ENCODE measurements at places on chromosomes 16 and 17.

- DNase-seq = no peak
Measured at GRCh38 chr17:50589095-50589705, 28.7 kb downstream of the CACNA1G start.

GRCh38 chr17:35876534-35876933 lies 3.6 kb downstream of the CCL5 start:
- no peak for DNase-seq

- DNase-seq = no peak
Measured at GRCh38 chr16:57810197-57811031, 8.1 kb upstream of the KIFC3 start.

DNA sequence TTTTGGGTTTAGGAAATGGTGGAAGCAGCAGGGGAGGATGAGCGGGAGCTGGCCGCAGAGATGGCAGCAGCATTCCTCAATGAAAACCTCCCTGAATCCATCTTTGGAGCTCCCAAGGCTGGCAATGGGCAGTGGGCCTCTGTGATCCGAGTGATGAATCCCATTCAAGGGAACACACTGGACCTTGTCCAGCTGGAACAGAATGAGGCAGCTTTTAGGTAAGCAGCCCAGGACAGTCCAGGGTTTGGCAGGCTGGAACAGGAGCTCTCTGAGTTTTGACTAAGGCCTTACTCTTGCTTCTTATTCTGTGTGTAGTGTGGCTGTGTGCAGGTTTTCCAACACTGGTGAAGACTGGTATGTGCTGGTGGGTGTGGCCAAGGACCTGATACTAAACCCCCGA lies 41.4 kb downstream of the SF3B3 start:
- DNase-seq = no peak

DNA sequence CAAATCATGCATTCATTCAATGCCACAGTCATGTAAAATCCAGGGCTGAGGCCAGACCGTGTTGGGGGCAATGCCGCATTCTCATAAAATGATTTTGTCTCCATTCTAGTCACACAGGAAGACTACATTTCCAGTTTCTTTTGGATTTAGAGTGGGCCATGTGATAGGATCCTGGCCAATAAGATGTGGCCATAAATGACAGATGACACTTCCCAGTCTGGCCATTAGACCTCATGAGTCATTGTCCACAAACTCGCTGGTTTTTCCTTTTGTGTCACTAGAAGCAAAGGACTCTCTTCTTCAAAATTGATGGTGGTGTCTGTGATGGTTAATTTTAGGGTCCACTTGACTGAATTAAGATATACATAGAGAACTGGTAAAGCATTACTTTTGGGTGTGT lies 352.3 kb downstream of the UTP18 start:
- DNase-seq = no peak

GRCh38 chr17:9973669-9974447 lies 68.8 kb upstream of the RCVRN start:
- DNase-seq = no peak

DNA sequence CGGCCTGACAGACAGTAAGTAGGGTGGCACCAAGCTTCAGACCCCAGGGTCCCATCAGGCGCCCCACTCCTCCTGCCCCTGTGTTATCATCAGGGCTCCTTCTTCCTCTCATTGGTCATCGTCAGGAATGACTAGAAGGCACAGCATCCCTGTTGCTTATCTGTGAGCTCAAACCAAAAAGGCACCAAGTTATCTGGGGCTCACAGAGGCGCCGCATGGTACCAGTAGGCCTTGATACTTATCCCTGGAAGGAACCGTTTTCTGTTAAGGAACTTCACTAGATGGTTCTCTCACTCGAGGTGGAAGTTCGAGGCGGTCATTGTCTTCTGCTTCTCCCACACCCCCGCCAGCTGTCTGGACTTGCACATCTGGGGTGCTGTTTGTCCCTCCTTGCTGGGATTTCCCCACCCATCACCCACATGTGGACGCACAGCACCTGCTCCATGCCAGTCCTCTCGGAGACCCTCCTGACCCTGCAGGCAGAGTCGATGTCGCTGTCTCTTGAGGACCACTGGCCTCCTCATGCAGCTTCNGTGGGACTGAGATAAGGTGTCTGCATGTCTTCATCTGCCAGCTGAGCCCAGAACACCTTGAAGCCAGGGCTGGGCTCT lies 52.1 kb downstream of the METRNL start:
- DNase-seq = no peak

GRCh38 chr16:4718466-4718865 lies 15.6 kb downstream of the ANKS3 start:
- DNase-seq = no peak

DNA sequence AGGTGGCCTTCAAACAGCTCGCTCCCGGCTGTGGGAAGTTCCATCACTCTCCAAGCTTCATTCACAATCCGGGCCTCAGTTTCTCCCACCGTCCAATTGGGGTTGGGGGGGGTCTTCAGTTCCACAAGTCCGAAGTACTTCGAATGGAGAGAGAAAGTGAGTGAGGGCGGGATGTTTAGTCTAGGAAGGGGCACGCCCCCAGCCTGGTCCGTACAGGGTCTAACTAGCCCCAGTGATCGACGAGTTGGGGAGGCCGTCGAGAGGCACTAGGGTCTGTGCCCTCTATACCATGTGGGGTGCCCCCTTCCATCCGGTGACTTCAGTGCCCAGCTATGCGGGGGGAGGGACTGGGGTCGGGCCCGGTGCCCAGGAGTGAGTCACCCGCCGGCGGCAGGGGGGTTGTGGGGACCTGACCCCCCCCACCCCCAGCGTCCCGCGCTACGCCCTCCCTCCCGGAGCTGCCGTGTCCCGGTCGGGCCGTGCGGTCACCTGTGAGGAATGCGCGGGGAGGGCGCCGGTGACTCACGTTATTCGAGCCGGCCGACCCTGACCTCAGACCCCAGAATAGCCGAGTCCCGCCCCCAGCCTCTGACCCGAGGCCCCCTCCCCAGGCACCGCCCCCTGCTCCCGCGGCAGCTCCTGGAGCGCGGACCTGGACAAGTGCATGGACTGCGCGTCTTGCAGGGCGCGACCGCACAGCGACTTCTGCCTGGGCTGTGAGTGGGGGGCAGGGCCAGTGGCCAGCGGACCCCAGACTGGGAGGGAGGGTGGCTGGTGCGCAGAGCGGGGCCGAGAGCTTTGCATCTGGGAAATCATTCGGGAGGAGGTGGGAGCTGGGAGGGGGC lies 658 bp downstream of the TNFRSF12A start:
- peak; percentile 25 for DNase-seq

- no peak for DNase-seq
Measured at GRCh38 chr17:71032746-71033273, 863.5 kb downstream of the KCNJ2 start.

GRCh38 chr17:74391771-74392170 lies 24.5 kb downstream of the GPR142 start:
- no peak for DNase-seq

- DNase-seq = peak; percentile 54
Measured at GRCh38 chr16:81035398-81035974, at the start of gene ATMIN. TSS of gene ATMIN (plus strand) at chr16:81035842. CDS start at chr16:81035871, 29 bp downstream.

DNA sequence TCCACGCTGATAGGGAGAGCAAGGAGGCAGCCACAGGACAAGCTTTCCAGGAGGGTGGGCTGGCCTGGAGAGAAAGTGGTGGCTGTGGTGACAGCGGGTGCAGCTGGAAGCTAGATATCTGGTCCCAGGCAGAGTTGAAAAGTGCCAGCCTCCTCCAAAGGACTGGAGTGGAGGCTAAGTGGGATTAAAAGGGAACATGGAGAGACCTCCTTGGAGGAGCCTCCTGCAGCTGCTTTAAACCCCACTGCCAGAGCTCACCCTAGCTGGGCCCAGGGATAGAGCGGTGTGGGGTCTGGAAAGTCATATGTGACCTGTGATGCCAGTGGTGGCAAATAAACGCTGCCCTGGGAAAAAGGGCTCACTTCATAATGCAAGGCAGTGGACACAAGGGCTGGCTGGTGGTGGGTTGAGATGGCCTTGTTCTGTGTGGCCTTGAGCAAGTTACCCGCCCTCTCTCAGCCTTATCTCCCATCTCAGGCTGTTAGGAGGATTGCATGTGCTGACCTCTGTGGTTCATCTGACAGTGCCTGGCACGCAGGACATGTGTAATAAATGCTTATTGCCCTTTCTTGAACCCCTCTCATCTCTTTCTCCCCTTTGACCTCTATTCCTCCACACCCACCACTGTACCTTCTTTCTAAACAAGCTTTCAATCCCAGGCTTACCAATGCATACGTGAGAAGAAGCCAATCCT lies 61.0 kb upstream of the LGALS9 start:
- DNase-seq = no peak

- DNase-seq = no peak
Measured at GRCh38 chr16:52296076-52296475, 250.9 kb downstream of the TOX3 start.

DNA sequence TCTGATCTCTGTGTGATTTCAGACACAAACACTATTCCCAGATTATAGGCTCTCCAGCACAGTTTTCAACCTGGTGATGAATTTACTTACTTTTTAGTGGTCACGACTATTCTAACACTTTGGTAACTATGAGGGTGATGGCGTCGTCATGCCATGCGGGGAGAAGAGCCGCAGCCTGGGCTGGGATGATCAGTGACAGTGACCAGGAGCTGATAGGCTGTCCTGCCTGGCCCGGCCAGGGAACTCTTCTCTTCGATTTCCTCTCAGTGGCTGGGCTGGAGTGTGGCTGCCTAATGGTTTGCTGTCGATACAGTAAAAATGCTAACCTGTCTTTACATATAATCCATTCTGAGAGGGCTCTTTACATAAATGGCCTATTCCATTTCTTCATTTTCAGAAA lies 113.1 kb downstream of the IRX3 start:
- DNase-seq = no peak

GRCh38 chr17:67679721-67680120 lies 38.0 kb upstream of the NOL11 start:
- DNase-seq = no peak

GRCh38 chr16:35795361-35796029 lies 2336.1 kb downstream of the TP53TG3F start:
- no peak for DNase-seq

DNA sequence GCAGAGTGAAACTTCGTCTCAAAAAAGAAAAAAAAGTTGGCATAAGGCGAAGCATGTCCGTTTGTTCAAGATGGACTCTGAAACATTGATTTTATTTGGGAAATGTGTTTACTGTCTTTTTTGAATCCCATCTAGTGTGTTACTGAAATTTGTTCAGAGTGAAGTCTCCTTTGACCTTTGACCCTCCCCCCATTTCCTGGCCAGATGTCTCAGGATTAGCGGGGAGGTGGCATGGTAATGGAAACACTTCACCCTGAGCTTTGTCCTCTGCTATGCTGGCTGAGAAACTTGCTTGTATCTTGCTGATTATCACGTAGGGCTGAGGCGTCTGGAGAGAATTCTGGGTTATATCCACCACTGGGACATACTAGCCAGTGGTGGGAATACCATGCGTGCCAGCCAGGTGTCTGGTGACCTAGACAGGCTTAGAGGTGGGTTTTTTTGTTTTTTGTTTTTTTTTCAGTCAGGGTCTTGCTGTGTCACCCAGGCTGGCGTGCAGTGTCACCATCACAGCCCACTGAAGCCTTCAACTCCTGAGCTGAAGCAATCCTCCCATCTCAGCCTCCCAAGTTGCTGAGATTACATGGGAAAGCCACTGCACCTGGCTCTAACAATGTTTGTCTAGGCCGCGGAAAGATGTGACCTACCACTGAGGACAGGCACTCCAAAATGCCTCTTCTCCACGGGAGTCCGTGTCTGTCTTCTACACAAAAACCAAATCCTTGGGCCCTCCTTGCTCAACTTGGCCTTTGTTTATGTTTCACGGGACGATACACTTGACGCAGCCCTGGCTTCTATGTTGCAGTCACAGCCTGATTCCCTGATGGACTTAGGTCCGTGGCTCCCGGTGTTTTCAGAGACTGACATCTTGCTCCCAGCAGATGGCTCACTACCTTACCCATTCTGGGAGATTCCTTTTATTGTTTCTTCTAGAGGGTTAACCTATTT lies 6.6 kb upstream of the GALK1 start:
- DNase-seq = no peak

GRCh38 chr16:27538528-27538927 lies 11.2 kb downstream of the GTF3C1 start:
- DNase-seq = no peak

GRCh38 chr16:30076276-30076791 lies 540 bp downstream of the PPP4C start:
- no peak for DNase-seq

- DNase-seq = no peak
Measured at GRCh38 chr17:27630607-27631410, at the start of gene LGALS9. TSS of gene LGALS9 (plus strand) at chr17:27631188. CDS start at chr17:27631266, 78 bp downstream.

GRCh38 chr16:16138034-16138635 lies 85.2 kb downstream of the ABCC6 start:
- no peak for DNase-seq

DNA sequence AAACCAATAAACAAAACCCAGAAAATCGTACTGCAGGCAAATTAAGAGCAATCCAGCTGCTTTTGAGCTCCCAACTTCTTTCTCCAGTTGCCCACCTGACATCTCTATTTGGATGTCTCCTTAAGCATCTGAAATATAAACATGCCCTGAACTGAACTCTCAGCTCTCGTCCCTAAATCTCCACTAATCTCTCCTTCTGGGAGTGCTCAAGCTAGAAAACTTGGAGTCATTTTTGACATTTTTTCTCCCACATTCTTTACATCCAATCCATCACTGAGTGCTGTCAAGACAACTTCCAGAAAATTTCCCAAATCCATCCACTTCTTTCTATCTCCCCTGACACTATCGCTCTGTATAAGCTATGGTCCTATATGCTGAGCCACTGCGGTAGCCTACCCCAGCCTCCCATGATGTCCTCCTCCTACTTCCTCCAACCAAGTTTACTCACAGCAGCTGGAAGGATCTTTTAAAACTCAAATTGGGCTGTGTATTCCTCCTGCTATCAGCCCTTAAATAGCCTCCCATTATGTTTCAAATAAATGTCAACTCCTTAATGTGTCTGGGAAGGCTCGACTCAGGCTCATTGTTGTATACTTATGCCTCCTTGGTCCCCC lies 53.1 kb downstream of the HS3ST3B1 start:
- DNase-seq = no peak

GRCh38 chr16:86214326-86215232 lies 295.7 kb upstream of the FOXF1 start:
- DNase-seq = no peak

DNA sequence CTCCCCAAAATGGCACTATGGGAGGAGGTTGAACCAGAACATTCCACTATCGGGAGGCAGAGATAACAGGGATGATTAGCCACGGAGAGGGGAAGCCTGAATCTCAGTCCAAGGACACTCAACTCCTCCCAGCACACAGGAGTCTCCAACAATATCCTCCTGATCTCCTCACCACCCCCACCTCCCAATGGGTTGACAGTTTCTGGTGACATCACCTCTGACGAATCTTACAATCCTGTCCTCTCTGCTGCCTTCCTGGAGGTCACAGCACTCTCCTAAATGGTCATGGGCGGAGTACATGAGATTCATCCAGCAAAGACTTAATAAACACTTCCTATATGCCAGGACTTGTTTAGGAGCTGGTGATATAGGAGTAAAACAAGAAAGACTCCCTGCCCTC lies 80.9 kb downstream of the SLC6A2 start:
- DNase-seq = no peak
